ENCODE measurements at places on chromosomes 2 and 18.

DNA sequence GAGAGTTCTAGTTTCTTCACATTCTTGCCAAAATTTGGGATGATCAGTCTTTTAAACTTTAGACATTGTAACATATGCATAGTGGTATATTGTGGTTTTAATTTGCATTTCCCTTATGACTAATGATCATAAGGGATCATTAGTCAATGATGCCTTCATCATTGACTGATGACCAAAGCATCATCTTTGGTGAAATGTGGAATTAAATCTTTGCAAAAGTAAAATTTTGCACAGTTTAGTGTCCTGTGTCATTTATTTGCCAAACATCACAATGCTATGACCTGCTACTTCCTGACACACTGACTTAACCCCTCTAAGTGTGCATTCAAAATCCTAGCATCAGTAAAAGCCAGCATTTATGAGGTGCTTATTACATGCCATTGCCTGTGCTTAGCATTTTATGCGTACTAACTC lies 58.9 kb upstream of the SLC1A4 start:
- DNase-seq: no peak

DNA sequence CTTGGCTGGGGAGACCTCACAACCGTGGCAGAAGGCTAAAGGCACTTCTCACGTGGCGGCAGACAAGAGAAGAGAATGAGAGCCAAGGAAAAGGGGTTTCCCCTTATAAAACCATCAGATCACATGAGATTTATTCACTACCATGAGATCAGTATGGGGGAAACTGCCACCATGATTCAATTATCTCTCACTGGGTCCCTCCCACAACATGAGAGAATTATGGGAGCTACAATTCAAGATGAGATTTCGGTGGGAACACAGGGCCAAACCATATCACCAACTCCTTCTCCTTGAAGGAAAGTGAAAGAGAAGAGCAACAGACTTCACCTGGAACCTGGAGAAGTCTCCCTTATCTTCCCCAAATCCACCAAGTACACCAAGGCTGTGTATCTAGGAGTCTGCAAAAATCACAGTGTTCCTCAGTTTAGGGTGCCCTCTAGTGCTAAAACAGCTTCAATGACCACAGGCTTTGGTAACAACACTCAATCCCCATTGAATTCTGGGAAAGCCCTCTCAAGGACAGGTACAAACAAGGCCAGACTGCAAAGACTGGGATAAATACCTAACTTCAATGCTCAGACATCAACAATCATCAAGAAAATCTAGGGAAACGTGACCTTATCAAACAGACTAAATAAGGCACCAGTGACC lies 148.8 kb upstream of the SRD5A2 start:
- peak; percentile 52 for DNase-seq

- DNase-seq: no peak
Measured at GRCh38 chr2:128773641-128774319, 455.1 kb upstream of the HS6ST1 start.

GRCh38 chr2:217316743-217317142 lies 456.9 kb upstream of the TNP1 start:
- no peak for DNase-seq

- no peak for DNase-seq
Measured at GRCh38 chr2:29084554-29084953, 10.2 kb upstream of the PCARE start.

- no peak for DNase-seq
Measured at GRCh38 chr2:219574484-219575311, 2.6 kb downstream of the INHA start.

DNA sequence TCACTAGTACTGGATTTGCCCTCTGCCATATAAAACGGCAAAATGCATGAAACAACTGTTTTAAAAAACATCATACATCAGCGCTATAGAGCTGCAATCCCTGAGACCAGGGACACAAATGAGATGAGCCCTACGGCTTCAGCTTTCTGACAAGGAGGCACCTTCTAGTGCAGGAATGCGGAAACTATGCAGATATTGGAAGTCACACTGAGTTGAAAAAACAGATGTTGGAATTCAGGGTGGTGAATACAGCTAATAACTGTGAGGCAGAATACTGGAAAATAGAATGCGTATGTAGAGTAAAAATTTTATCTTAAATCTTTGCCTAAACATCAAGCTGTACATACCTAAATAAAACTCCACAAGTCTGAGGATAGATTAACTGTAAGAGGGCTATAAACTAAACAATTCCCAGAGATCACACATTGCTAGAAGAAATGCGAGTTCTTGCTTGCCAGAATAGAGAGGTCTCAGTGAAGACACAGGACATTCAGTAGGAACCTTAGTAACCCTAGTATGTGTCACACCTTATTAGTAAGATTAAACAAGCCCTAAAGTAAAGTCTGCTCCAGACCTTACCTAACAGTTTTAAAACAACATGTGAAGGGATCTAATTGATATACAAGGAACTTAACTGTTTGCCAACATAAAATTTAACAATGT lies 541.4 kb upstream of the DDX18 start:
- DNase-seq: no peak

DNA sequence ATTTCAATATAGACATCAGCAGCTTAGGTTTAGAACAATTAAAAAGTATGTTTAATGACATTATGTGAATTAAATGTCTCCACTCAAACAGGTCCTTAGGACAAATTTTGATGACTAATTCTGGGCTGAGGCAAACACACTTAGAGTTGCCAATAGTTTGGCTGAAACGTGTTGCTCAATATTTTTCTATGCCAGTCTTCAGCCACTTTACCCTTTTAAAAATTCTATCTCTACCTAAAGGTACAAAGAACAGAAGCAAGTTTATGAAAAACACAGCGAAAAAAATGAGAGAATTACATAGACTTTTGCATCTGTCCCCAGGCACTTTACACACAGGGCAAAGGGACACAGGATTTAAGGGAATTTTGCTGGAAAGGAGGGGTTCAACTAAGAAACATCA lies 4.5 kb downstream of the IDH1 start:
- no peak for DNase-seq

DNA sequence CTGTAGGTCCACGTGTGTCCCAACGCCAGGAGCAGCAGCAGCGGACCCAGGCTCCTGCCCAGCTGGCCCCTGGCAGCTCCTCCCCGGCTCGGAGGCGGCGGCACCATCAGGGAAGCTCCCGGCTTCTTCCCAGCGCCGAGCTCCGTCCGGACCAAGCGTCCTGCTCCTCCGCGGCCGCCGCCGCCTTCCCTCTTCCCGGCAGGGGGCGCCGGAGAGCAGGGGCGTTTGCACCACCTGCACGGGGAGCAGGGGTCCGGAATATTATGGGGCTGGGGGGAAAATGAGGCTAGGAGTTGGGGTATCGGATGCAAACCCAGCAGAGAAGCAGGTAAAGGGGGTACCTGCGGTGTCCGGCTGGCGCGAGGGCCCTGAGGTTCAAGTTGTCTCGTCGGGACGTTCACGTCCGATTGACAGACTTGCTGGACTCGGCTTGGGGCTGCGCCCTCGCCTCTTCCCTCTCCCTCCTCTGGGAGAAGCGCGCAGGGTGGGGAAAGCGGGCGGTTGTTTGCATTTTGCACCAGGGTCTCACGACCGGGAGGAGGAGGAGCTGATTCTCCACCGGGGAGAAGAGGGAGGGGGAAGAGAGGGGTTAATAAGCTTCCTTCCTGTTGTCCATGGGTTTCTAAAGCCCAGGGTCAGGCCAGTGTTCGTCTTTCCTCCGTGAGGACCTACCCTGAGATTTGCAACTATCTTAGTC lies at the start of gene CCBE1:
CCBE1 (minus strand) TSS at position 188 of the 697 bp plus-strand sequence.
- DNase-seq: peak; percentile 80

- DNase-seq: no peak
Measured at GRCh38 chr2:232984451-232985207, 28.4 kb downstream of the NGEF start.

DNA sequence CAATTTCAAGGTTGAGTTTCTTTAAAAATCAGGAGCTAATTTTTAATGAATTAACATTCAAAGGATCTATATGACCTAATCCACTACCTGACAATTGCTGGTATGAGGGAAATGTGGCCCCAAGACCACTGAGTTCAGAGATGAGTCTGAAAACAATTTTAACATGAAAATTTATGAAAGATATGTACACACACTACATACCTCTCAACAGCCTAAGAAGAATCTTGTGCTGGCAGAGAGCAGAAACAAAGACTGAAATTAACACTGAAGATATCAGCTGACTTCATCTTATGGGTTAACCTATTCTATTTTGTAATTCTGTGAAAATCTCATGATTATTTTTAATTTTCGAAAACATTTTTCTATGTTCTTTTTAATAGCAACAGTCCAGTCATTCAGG lies 1.7 kb downstream of the FAP start:
- no peak for DNase-seq

DNA sequence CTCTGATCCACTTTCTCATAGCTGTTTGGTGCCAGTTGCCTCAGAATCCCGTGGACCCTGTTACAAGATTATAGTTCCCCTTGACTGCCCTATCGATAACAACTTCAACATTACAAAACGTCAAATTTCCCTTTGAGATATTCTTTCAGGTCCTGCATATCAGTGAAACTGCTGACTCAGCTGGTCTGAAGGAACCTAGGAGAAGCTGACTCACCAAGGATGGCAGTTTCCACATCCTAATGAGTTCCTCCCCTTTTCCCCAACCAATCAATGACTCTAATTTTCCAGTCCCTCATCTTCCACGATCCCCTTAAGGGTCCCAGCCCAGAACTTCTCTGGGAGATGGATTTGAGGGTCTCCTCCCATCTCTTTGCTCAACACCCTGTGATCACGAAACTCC lies 27.6 kb upstream of the GNAL start:
- no peak for DNase-seq

DNA sequence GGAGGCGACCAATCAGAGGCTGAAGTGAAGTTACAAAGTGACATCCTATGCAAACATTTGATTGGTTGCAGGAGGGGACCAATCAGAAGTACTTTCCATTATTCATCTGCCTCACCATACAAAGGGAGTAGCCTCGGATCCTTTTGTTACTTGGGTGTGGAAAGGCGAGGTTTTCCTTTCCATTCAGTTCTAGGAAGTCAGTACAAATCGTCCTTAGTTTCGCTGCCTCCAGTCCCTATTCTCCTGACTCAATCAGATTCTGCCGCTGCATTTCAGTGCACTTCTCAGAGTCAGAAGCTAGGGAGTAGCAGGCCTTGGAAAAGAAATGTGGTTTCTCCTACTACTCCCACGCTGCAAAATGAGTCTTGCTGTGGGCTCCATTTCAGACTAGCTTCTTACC lies 149.4 kb downstream of the DTNA start:
- DNase-seq: no peak

- no peak for DNase-seq
Measured at GRCh38 chr2:96913398-96914202, 43.7 kb upstream of the SEMA4C start.

GRCh38 chr18:26268454-26268853 lies 42.2 kb downstream of the TAF4B start:
- DNase-seq: no peak

GRCh38 chr2:106197878-106198277 lies 3.8 kb upstream of the UXS1 start:
- no peak for DNase-seq

DNA sequence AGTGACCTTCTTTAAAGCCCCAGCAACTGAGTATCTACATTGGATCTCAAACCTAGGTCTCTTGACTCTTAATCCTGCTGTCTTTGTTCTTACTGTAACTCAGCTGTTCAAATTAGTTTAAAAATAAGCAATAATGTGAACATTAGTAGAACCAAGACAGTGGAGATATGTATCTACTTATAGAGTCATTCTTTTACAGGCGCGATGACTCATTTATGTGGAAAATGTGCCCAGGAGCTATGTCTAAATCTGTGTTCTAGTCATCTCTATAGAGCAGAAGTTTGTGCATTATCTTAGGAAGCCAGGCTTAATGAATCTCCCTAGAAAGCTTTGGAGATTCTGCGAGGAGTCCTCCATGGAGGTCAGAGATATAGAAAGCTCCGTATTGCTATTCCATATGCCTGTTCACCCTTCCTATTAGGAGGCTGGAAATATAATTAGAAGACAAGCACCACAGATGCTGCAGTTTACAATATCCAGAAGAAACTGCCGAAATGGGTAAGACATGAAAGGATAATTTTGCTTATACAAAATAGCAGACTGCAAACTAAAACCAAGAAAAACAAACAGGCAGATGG lies 211.6 kb downstream of the TRIB2 start:
- no peak for DNase-seq

- no peak for DNase-seq
Measured at GRCh38 chr18:47113796-47114540, 36.3 kb downstream of the HDHD2 start.

- peak; percentile 32 for DNase-seq
Measured at GRCh38 chr2:113225263-113226259, 51.8 kb downstream of the PSD4 start.

- DNase-seq: no peak
Measured at GRCh38 chr2:130764035-130764820, 8.9 kb downstream of the AMER3 start.

GRCh38 chr2:84388133-84388532 lies 70.9 kb downstream of the SUCLG1 start:
- no peak for DNase-seq

DNA sequence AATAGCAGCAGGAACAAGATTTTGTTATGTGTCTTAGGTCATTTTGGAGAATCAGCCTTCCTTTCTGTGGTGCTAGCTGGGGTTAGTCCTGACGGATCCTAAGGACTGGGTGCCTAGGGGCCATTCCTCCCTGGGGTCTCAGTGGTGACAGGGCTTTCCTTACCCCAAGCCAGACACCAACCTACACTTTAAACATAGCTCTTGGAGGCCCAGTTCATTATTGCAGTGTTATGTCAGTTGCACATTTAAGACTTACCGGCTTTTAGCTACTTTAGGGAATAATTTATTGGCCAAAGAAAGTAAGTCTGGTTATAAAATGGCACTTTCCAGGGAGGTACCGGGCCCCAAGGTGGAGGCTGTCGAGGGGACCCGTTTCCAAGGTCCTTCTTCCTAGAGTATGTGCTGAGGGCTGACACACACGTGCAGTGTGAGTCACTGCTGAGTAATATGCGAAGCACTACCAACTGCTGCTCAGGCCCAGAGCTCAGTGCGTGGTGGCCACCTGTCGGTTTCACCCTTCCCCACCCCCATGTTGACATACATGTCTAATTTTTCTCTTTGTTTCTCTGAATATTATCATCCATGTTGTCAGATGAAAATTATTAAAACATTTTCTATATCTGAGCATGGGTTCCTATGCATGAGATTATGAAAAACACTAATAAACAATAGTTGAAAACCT lies 37.0 kb upstream of the GRHL1 start:
- no peak for DNase-seq

GRCh38 chr2:17515652-17516051 lies 2.6 kb downstream of the RAD51AP2 start:
- DNase-seq: no peak

GRCh38 chr2:119142824-119143223 lies 15.7 kb downstream of the C1QL2 start:
- DNase-seq: no peak

- no peak for DNase-seq
Measured at GRCh38 chr2:216551234-216552068, 52.8 kb downstream of the RPL37A start.

DNA sequence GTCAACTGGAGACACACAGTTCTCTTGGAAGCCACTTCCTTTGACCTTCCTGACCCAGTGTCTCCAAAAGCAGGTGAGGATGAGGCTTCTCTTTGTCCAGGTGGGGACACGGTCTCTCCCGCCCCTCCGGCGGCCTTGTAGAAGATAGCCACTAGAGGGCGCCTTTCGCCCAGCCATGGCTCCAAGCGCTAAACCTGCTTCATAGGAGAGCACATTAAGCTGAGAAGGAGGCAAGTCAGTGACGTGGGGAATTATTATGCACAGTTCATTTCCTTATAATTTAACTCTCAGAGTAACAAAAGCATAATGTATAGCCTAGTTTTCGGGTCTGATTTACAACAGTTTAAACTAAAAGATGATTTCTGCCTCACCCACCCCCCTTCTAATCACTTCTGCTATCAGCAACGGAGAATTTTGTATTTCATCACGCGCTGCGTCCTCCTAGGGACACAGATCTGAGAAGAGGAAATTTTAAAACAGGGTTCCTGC lies 208.7 kb downstream of the ICOS start:
- DNase-seq: peak; percentile 75

All from HAP-1 (cell line).